Omental fat pad (tissue), 4 donors: ENCODE measurements at places on chromosomes 5 and 9. TPM values are rescaled to one million over a fixed set of nuclear protein-coding genes. Genes with fewer than 3 reads are reported as not detected.

STPG3 gene
- not detected for total RNA-seq

ALDOB gene
- not detected for total RNA-seq

DNA sequence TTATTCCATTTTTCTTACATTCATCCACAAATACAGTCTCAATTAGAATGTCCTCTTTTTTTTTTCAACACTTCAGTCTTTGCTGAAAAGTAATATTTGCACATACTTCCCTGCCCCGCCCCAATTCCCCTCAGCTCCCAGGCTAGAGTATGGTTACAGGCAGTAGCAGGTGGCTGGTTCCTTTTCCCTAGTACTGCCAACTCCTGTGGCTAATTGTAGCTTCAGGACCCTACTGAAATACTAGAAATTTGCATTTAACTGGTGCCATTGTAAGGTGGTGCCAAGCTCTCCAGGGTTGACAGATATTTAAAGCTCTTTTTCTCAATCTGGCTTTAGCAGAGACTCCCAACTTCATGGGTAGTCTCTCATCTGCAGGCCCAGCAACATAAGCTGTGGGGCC lies 80.3 kb downstream of the FAM81B start:
- no peak for DNase-seq

- no peak for DNase-seq
Measured at GRCh38 chr5:65790371-65791163, 68.6 kb downstream of the NLN start.

GRCh38 chr5:170552621-170553115 lies 48.8 kb downstream of the KCNIP1 start:
- no peak for DNase-seq

DNA sequence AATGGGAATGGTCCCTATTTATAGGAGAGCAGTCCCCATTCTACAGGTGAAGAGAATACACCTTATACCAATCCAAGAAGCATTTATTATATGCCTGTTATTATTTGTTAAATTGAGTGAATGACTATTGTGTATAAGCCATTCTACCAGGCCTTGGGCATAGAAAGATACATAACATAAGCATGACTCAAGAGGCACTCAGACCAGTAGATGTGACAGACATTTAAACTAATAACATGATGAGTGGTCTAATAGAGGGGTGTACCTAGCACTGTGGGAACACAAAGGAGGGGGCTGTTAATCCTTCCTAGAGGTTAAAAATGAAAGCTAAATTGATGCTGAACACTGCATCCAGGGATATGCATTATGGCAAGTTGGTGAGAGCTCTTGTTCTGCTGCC lies 145.0 kb upstream of the TNC start:
- no peak for DNase-seq

DNA sequence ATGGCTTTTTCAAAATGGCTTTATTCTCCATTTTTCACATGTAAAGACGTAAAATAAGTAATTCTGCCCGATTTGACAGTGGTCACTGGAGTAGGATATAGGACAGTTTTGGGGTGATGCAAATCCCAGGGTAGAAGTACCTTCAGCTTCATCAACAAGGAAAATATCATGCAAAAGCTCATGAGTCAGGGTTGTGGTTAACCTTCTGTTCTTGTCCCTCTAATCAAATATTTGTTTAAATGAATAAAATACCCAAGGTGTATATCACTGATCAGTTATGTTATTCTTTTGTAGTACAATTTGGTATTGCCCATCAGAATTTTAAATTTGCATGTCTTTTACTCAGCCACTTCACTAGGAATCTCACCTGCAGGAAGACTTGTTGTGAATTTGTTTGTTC lies 40.0 kb downstream of the FBXL7 start:
- DNase-seq = no peak
